HTR-8/SVneo (cell line): ENCODE measurements at places on chromosomes 7 and 10.

DNA sequence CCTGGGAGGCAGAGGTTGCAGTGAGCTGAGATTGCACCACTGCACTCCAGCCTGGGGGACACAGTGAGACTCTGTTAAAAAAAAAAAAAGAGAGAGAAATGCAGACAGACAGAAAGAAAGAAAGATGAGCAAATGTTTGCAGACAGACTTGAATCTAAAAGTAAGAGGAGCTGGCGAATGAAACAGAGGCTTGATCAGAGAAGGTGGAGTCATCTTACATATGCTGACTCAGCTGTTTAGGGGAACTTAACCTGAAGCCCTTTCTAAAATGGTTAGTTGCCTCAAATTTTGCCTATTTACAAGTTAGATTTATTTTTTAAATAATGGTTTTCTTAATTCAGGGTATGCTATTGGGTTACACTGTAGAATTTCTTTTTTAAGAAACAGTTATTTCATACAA is 5.4 kb downstream of the FAM171A1 start:
- DNase-seq: no peak

DNA sequence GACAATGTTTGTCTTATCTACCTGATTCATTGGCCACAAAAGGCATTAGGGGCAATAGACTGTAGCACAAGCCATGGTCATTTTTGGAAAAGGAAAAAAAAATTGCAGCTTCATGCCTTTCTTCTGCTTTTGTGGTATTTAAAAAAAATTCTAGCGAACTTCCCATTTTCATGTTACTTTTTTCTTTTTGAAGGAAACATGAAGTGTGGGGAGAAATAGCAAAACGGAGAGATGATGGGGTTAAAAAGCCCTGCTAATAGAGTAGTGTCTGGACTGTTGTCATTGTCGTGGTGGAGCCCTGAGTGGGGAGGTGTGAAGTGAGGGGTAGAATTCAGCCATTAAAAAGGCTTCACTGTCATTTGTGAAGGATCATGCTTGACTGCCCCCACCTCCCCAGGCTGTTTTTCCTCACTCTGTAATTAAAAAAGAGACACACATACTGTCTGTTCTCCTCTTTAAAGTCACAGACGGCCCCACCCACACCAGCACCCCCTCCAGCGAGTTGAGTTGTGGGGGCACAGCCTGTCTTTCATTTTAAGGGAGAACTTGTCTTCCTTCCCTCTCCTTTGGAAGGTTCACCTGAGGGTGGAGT is 272.4 kb downstream of the CREB5 start:
- DNase-seq: no peak

DNA sequence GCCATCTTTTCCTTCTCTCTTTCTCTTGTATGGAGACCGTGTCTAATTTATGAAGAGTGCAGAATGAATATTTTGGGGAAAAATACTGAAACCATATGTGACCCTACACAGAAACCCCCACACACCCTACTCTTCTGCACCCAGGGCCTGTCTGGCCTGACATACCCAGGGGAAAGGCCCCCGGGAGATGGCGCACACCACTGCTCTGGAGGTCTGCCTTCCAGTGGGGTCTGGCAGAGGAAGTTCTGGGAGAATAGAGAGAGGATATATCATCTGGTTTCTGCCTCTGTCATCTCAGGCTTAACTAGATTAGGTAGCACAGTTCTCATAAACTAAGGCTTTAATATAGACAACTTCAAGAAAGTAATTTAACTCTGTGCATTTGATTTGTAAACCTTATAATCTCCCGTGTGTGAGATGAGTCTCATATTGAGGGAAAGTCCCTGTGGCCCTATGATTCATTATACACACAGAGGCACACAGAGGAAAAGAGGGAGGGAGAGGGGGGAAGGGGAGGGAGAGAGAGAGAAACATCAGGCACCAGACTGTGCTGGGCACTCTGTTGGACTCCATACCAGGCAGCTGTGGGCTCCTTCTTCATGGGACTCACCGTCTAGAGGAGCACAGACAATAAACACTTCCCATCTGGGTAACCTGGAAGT is 123.3 kb downstream of the AOAH start:
- peak; percentile 32 for DNase-seq

GRCh38 chr10:49540056-49540797 is 1.3 kb upstream of the ERCC6 start:
- no peak for DNase-seq

DNA sequence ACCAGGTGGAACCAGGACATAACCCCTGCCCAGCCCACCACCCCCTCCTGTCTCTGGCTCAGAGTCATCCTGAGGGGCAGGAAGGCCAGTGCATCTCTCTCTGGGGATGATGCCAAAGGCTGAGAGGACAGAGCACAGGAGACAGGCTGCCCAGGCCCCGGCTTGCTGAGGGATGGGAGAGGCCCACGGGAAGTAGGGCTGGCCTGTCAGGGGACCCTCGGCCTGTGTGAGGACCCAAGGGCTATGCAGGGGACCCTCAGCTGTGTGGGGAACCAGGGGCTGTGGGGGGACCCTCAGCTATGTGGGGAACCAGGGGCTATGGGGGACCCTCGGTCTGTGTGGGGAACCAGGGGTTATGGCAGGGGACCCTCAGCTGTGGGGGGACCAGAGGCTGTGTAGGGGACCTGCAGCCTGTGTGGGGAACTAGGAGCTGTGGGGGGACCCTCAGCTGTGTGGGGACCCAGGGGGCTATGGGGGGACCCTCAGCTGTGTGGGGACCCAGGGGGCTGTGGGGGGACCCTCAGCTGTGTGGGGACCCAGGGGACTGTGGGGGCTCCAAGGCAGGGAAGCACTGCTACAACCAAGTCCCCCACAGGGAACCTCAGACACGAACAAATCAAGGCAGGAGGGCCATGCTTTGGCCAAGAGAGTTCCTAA is 27.7 kb downstream of the EBF3 start:
- no peak for DNase-seq

DNA sequence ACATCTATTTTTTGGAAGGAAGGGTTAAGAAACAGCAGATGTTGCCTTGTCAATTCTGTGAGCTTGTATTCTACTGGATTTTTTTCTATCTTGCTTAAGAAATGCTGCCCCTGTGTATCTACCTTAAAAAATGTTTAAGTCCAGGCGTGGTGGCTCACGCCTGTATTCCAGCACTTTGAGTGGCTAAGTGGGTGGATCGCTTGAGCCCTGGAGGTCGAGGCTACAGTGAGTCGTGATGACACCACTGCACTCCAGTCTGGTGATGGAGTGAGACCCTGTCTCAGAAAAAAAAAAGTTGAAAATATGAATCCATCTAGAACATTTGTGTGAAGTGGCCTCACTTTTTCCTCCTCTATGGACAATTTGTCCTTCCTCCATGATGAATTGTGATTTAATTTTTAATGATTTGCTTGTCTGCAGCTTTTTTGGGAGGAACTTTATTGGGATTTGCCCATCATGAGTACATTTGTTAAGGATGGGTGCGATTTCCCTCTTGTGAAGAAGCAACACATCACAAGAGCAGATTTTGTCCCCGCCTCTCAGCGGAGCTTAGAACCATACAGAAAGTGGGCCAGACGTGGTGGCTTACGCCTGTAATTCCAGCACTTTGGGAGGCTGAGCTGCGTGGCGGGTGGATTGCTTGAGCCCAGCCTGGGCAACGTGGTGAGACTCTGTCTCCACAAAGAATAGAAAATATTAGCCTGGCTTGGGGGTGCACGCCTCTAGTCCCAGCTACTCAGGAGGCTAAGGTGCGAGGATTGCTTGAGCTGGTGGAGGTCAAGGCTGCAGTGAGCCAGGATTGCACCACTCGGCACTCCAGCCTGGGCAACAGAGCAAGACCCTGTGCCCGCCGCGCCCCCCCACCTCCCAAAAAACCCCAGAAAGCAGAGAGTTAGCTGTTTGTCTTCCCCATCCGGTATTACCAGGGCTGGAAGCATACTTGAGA is 57.7 kb downstream of the DNAJB6 start:
- DNase-seq: no peak

DNA sequence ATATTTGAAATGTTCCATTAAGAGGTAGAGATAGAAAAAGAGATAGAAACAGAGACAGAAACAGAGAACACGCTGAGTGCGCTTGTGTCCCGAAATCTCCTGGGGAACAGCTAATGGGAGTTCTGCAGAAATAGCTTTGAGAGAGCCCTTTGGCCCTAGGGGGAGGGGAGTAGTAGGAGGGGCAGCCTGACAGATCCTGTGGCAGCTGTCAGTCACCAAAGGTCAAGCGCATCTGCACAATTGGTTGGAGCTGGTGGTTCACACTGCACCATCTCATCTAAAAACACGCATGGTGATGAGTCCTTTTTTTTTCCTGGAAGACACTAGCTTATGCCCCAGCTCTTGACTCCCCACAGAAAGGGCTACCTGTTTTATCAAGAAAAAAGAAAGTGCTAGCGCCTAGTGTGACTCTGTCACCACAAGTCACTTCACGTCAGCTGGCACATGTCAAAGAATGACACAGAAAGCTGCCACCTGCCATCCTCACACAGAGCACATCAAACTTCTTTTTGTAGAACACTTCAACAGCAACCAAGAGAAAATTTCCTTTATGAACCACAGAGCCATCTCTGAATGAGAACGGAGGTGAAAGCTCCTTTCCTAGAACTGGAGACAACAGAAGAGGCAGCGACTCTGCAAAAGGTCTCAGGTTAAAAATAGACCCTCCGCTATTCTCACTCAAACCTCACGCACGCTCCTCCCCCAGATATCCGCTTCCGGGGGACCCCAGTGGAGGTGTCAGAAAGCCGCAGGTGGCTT is 125.7 kb downstream of the GFRA1 start:
- no peak for DNase-seq

- peak; percentile 47 for DNase-seq
Observed at GRCh38 chr10:80260295-80261243, 28.9 kb downstream of the MAT1A start.

GRCh38 chr7:113684165-113684564 is 234.6 kb downstream of the PPP1R3A start:
- DNase-seq: no peak

GRCh38 chr7:115827305-115828045 is 203.1 kb downstream of the TFEC start:
- DNase-seq: no peak

- DNase-seq: no peak
Observed at GRCh38 chr7:44128721-44129582, 5.6 kb upstream of the POLD2 start.

GRCh38 chr7:154913638-154914307 is 89.2 kb downstream of the PAXIP1 start:
- peak; percentile 66 for DNase-seq

DNA sequence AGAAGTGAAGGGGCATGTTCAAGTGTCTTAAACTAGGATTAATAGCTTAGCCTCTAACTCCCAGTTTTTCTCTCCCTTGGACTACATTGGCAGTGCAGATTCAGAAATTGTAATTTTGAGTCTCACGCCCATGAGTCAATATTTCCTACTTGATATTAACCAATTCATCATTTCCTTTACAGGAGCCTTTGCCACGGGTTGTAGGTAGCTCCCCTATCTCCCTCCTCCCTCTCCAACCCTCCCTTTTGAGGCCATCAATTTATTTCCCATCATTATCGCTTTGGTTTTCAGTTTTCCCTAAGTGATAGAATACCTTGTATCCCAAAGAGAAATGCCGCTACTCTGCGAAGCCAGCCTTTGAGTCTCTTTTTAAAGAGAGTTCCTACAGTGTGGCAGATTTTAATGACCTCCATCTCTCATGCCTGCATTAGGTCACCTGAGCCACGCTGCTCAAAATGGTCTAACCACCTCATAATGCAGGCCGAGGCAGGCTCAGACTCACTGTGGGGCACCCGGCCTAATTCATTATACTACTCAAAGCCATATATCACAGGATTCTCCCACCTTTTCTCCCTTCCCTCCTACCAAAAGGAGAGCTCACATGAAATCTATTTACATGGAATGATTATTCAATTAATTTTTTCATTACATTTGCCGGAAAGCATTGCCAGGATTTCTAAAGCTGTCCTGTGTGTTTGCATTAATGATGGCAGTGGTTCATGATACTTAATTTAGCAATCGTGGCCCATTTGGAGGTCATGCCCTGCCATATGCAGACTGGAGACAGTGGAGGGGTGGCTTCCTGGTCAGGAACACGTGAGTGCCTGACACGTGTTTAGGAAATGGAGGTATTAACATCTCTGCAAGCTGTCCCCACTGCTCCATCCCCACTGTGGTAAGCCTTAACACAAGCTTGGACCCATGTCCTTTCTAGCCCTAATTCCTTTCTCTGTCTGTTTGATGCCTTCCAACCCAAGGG is 448.2 kb upstream of the AUTS2 start:
- DNase-seq: no peak

- no peak for DNase-seq
Observed at GRCh38 chr7:131014906-131015656, 281.1 kb upstream of the KLF14 start.

DNA sequence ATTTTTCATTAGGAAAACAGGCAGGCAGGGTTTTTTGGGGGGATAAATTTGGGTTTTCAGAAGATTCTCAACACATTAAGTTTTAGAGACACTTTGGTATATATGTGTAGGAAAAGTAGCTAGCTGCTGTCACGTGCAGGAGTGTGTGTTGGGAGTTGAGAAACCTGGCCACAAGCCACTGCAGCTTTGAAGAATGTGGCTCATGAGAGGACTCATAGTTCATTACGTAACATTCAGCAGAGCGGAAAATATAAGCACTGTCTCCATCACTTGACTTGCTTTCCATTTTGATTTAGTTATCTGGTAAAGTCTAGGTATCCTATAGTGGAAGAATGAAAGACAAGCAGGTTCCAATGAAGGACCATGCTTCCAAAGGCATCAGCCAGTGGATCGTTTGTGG is 31.2 kb downstream of the SMNDC1 start:
- peak; percentile 1 for DNase-seq

DNA sequence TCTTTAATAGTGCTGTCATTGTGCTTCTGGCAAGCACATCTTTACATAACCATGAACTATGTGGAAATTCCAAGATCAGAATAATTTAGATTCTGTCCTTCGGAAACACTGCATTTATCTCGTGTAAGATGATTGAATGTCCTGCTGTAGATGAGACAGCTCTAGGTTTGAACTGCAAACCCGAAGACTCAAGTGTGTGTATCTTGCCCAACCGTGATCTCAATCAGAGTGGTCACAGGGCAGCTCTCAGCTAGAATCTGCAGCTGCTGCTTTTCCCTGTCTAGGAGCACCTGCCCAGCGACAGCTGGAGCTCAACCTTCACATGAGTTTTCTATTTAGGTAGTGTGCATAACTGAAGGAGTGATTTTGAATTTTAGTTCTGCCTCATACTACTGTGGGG is 17.5 kb upstream of the KIF20B start:
- DNase-seq: no peak

DNA sequence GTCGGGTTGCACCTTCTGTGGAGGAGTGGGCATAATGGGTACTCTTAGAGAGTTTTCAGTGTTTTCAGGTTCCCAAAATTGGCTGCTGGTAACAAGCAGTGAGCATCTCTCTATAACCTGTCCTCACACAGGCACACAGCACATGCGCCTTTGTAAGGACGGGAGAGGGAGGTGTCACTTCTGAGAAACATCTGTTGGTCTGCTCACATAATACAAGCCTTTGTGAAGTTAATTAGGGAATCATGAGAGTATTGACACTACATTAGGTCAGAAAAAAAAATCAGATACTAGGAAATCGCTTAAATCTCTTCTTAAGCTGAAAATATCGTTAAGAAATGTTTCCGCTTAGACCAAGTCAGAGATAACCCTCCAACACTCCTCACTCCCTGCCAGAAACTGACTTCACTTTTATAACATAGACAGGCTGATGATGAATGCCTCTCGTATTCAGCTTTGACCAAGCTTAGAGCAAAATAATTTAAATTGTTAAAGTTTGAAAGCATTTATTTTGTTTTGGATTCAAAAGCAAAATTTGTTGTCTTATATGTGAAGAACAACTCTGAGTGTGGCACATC is 769.7 kb downstream of the TNS3 start:
- DNase-seq: no peak

GRCh38 chr10:108771106-108771505 is 1152.2 kb downstream of the XPNPEP1 start:
- no peak for DNase-seq

GRCh38 chr7:34759477-34760125 is 101.6 kb downstream of the NPSR1 start:
- DNase-seq: peak; percentile 20
